WTC11 (cell line): ENCODE measurements at places on chromosomes 1 and 21. TPM values are rescaled to one million over a fixed set of nuclear protein-coding genes. Genes with fewer than 3 reads are reported as not detected.

DNA sequence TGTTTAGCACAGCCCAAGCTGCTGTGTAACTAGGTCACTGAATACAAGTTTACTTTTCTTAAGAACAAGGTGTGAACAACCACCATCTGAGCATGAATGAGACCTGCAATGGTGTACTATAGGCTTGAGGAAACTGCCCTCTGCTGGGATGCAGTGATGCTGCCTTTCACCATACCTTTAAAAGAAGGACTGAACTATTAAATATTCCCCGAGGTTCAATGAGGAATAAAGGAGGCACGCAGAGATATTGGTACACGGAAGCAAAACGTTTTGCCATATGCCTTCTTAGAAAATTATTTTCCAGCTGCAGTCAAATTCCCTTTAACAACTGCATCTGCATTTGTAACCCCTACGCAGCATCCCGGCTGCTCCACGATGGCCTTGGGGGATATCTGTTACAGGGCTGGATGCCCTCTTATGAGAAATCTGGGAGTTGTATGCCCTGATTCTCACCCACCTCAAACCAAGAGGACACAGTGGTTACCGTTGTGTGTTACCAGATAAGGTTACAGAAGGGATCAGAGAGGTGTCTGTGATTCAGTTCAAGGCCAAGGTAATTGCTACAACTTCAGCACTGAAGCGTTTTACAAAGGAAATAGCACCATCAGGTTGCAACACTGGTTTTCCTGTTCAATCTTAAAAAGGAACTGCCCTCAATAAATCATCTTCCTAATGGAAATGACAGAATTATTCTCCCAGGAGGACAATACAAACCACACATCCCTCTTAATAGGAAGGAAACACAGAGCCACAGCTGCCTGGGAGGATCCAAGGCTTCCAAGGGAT is 470.5 kb downstream of the LTN1 start:
- no peak for DNase-seq

DNA sequence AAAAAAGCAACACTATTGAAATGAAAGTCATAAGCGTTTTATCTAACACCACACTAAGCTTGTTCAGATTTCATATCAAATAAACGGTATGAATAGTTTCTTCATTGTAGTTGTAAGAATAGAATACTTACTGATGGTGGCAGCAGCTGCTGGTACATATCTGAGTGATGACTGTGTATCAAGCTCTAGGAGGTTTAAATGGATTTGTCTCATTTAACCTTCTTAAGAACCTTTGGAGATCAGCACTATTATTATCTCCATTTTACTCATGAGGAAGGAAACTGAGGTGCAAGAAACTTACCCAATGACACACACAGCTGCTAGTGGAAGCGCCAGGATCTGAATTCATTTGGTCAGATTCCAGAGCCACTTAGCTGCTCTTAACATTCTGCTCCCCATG is 104.0 kb downstream of the EIF4G3 start:
- DNase-seq, result no peak

DNA sequence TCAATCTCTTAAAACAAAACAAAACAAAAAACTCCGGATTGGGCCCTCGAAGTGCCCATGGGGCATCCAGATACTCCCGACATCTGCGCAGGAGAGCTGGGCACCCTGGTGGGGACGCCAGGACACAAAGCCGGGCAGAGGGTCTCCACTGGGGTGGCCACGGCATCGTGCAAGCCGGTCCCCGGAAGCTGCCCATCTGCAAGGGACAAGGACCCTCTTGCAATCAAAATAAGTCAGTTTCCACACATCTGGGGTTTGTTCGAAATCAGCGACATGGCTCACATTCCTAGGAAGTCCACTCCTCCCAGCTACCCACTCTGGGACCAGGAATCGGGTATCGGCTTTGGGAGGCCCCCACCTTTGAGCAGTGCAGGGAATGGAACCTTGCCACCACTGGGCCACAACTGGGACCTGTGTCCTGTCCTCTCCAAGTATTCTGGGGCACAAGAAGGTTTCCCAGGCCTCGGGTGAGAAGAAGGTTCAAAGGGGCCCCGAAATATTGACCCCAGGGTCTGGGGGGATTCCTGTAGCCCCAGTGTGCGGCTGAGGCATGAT is 4.6 kb upstream of the PRDM16 start:
- DNase-seq, result no peak

DNA sequence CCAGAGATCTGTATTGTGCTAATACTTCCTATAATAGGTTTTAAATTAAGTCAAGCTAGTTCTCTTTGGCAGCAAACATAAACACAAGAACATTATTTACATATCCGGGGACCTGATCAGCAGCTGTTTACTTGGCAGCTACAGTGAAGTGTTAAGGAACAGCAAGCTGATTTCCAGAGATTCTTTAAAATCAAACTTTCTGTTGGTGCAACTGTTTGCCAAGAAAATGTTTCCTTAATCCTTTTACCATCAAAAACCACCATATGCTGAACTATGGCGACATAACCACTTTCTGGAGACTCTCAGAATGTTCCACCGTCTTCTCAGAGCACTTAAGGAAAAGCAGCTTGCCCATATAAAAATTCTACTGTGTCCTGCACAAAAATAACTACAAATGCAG is 107.0 kb upstream of the KRTAP19-8 start:
- DNase-seq, result no peak

DNA sequence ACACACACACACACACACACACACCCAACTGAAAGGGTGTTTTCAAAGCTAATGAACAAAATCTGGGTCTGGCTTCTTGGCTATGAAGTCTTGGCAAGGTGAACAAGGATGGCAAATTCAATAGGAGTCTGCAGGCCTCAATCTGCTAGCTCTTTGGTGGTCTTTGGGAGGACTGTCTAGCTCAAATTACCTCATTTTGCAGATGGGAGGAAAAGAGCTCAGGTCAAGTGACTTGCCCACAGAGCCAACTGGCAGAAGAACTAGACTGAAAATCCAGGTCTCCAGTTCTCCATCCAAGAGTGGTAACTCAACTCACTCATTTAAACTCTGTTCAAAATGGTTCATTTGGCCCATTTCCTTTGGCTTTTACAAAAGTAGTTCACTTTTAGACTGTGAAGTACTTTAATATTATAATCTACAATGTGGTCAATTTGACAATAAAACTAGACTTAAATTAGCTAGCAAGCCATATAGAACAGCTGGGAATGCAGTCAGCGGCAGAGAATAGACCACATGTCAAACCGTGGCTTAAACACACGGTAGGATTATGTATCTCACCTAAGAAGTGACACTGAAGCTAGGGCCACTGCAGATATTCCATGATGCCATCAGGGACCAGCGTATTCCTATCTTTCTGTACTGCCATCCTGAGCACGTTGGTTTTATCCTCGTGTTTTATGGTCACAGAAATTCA is 112.9 kb downstream of the APP start:
- DNase-seq, result no peak

DNA sequence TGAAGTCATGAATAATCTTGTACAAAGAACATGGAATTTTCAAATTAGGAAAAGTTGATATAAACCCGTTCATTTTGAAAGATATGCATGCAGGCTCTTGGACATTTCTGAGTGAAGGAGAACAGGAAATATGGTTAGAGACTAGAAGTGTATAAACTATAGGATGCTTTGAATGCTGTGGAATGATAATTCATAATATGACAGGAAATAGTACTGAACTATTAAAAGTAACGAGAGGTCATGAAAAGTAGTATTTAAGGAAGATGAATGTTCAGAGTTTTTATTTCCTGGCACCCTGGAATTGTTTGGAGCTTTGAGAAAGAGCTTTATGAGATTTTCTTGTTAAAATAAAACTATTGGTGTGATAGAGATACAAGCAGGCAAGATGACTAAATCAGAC is 18.7 kb upstream of the CRB1 start:
- no peak for DNase-seq

GRCh38 chr1:71586030-71586429 is 505.2 kb upstream of the ZRANB2 start:
- DNase-seq, result no peak

DNA sequence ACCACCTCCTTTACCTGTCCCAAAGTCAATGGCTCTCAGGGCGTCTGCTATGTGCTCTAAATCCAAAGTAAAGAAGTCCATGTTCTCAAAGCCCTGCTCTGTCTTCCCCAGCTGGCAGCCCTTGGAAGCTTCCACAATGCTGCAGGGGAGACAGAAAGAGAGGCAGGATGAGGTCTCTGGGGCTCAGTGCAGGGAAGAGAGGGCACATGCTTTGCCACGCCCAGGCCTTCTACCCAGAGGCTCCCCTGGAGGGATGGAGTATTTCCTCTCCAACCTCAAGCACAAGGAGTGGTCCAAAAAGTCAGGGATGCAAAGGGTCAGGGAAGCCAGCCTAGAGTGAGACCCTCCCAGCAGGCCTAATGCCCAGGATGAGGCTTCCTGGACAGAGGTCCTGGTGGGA is 10.2 kb downstream of the TRIM63 start:
- no peak for DNase-seq

- DNase-seq, result no peak
These were observed 81.2 kb upstream of the EFHD2 start for GRCh38 chr1:15328351-15329103.

DNA sequence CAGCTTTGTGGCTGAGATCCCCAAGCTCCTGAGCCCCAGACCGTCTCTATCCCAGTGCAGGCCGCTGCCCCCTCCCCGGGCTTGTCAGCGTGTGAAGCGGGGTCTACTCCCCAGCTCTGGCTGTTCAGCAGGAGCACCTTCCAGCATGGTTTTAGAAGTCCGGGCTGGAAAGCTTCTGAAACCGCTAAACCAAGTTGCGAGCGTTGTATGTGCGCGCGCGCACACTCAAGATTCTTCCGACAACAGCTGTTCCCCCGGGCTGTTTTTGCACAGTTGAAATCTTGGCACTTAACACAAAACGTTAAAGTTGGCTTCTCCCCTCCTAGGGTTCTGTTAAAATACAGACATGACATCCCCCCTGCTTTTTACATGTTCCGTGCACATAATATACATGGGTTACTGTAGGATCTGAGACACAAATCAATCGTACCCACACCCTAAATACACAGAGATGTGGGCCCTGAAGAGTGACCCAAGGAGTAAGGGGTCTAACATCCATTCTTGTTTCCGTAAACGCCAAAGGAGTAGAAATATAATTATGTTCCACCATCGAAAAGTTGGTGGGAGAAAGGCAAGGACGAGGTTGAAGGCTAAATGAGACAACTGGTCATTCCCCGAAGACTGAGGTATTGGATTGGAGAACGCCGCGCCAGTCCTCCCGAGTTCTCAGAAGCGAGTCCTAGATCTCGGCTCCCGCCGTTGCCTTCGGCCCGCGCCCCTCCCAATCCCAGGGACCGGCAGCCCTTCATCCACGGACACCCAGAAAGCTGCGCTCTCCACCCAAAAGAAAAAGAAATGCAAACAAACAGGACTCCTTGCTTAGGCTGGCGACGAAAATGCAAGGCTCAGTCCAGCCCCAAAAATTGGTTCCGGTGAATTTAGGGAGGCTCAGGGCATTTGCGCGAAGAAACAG is 1.3 kb downstream of the TBX15 start:
- no peak for DNase-seq

GRCh38 chr1:183600136-183600535 is 9.9 kb upstream of the NCF2 start:
- no peak for DNase-seq

Gene GJA8
- not detected in 3 replicates for total RNA-seq

Gene C1orf53
- 0.33 to 0.89 TPM (median 0.73 TPM) in 3 replicates for total RNA-seq
